NCI-H187 (cell line): ENCODE measurements at places on chromosomes 6 and 20.

GRCh38 chr6:118917546-118918328, 17.2 kb downstream of the MCM9 start:
- no peak for DNase-seq

DNA sequence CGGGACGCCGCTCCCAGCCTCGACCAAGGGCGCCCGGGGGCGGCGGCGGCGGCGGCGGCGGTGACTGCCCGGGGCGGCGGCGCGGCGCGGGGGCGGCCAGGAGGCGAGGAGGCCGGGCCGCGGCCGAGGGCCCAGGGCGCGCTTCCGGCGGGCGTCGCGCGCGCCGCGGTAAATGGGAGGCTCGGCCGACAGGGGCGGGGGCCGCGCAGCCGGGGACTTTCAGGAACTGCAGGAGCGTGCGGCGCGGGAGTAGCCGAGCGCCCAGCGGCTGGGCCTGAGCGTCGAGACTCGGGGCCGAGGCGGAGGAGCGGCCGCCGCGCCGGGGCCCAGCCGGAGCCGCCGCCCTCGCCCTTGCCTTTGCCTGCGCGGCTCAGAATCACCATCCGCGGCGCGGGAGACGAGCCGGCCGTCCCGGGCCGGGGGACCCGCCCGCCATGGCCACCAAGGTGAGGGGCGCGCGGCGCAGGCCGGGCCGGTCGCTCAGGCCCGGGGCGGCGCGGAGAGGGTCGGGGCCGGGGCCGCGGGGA, at the start of gene SNX9:
Gene SNX9 (plus strand): TSS at position 246 of the 527 bp plus-strand sequence. CDS start 189 bp downstream, at position 435.
- peak; percentile 41 for DNase-seq

DNA sequence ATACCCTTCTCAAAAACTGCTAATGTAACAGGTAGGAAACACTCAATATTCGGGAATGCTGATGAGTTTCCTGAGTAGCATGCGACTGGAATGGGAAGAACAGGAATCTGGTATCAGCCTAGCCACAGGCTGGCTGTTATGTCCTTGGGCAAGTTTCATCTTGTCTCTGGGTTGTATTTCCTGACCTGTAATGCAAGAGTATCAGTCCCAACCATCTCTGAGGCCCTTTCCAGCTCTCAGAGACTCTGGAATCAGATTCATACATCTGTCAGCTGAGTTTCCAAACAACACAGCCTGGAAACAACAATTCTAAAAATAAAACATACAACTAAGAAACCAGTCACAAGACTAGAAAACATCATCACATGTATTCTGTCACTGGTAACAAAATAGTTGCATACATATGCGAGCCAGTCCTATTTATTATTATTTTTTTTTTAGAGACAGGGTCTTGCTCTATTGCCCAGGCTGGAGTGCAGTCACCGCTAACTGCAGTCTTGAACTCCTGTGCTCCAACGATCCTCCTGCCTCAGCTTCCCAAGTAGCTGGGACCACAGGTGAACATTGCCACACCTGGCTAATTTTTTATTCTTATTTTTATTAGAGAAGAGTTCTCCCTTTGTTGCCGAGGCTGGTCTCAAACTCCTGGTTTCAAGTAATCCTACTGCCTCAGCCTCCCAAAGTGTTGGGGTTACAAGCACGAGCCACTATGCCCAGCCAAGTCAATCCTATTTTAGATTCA, 16.7 kb upstream of the TFAP2A start:
- no peak for DNase-seq

GRCh38 chr20:31712564-31713311, 9.9 kb downstream of the BCL2L1 start:
- no peak for DNase-seq

DNA sequence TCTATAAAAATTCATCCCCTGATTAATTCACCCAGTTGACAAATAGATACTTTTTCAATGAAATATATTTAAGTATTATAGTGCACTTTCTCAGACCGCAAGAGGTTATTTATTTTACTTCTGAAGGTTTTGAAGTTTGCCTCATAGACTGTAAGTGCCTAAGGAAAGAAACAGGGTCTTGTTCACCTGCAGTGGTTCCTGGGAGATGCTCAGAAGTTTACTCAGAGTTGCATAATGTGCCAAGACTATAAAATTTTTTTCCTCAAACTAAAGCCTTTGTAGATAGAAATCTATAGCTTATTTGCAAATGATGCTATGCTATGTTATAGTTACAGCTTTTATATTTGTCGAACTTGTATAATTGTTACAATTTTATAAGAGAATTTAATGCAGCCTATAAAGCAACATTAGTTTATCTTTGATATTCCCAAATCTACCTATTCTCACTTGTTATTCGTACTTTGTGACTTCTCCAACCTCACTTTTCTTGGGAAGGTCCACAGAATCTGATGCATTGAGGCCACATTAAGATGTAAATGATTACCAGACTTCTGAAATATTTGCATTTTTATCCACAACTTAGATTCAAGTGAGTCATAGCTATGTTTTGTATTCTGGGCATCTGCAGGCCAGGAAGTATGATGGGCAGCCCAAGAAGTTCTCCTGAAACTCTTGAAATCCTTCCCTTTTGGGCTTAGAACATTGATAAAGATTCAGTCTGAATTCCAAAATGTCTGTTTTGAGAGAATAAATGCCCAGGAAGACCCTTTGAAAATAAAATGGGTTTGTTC, 35.7 kb downstream of the KCNQ5 start:
- no peak for DNase-seq

- DNase-seq, result no peak
Observed at GRCh38 chr6:28407401-28407800, 7.9 kb upstream of the ZSCAN12 start.

- DNase-seq, result no peak
Observed at GRCh38 chr6:100023798-100024197, 29.8 kb upstream of the MCHR2 start.

GRCh38 chr6:47822856-47823554, 41.2 kb downstream of the OPN5 start:
- no peak for DNase-seq

- no peak for DNase-seq
Observed at GRCh38 chr6:26185004-26185403, 97.8 kb downstream of the HFE start.

DNA sequence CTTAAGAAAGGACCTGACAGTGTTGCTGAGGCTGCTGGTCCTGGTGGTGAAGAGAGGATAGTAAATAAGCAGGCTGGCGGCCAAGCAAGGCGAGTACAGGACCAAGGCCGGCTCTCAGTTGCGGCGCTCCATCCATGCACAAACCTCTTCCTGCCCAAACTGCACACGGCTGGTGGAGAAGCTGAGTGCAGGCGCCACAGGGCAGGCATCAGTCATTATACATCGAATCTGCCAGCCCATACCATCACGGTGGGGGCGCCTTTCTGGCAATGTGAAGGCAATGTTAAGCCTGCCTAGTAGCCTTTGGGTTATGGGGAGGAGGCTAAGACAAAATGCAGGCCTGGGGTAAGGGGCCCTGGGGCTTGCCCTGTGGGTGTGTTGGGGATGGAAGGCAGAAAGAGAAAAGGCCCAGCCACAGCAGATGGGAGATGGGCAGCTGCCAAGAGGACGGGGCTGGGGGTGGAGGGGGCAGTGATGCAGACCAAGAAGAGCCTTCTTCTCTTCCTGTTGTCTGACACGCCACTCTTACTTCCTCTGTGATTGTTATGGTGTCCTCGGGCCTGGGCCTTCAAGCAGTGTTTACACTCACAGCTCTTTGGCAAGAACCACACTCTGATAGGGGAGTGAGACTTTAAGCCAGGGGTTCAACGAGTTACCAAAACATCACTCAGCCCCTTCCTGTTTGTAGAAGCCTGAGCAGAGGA, 20.3 kb upstream of the KCNK16 start:
- peak; percentile 23 for DNase-seq

- DNase-seq, result no peak
Observed at GRCh38 chr6:47419621-47420020, 58.0 kb upstream of the CD2AP start.

- DNase-seq, result no peak
Observed at GRCh38 chr6:49457771-49458170, 5.3 kb downstream of the MMUT start.

DNA sequence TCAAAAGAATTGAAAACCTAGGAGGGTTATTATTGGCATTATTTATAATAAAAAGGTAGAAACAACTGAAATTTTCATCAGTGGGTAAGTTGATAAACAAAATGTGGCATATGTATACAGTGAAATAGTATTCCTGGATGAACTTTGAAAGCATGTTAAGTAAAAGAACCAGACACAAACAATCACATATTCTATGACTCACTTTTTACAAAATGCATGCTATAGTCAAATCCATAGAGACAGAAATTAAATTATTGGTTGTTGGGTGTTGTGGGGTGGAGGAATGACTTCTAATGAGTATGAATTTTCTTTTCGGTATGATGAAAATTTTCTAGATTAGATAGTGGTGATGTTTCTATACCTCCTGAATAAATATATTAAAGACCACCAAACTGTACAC, 94.6 kb downstream of the LRRC1 start:
- no peak for DNase-seq

DNA sequence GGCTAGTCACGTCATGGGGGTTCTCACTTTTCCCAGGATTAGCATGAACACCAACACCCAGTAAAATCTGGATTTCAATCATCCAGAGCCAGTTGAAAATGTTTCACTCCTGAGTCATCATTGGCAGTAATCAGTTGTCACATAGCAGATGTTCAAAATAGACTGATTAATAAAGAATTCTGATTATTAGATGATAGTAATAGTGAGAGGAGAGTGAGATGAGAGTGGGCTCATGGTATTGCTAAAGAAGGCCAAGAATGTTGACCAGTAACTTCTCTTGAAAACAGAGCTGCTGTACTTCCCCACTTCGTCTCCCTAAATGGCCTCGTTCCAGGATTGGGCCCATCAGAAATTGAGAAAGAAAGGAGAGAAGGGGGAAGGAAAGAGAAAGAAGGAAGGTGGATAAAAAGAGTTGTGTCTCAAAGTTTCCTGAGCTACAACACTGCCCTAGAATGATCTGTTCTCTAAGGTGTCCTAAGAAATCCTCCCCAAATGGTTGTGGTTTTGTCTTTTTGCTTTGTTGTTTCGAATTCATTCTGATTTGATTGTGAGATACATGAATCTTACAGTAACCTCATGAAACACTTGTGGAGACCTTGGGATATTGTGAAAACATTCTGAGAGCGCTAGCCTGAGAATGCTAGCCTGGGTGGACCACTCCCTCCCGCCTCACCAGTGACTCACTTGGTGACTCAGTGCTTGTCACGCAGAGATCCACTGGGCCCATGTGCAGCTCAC, 502.2 kb upstream of the JARID2 start:
- no peak for DNase-seq

GRCh38 chr6:150028799-150029198, 3.5 kb upstream of the RAET1L start:
- DNase-seq, result no peak

- DNase-seq, result no peak
Observed at GRCh38 chr6:11824986-11825385, 46.4 kb upstream of the ADTRP start.

- no peak for DNase-seq
Observed at GRCh38 chr6:21639316-21639715, 45.8 kb downstream of the SOX4 start.

DNA sequence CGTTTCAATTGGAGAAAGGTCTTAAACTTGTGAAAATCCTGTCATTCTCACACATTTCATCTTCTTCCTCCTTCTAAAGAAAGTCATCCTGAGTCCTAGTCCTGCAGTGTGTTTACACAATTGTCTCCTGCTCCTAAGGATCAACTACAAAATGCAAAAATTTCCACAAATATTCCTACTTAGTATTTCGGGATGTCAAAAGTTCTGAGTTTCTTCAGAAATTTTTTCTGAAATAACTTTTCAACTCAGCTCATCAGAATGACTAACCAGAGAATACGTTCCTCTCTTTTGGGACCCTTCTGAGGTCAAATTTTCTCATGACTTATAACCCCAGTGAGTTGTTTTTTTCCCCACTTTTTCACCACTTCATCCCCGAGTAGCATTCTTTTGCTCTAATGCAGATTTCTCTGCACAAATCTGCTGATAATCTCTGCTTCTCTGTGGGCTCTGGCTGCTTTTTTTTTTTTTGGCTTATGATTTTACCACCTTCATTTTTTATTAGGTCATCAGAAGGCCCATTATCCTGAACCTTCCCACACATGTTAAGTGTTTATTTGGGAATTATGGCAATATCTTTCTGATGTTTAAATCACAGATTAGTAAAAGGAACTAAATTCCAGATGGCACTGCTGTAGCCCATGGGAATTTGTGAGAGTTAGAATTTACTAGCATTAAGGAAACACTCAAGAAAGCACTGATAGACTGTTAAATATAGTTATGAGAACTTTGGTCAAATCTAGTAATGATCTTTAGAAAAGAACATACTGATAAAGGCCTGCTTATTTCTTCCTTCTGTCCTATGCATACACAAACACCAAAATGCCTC, 41.4 kb downstream of the MAP3K5 start:
- DNase-seq, result no peak

DNA sequence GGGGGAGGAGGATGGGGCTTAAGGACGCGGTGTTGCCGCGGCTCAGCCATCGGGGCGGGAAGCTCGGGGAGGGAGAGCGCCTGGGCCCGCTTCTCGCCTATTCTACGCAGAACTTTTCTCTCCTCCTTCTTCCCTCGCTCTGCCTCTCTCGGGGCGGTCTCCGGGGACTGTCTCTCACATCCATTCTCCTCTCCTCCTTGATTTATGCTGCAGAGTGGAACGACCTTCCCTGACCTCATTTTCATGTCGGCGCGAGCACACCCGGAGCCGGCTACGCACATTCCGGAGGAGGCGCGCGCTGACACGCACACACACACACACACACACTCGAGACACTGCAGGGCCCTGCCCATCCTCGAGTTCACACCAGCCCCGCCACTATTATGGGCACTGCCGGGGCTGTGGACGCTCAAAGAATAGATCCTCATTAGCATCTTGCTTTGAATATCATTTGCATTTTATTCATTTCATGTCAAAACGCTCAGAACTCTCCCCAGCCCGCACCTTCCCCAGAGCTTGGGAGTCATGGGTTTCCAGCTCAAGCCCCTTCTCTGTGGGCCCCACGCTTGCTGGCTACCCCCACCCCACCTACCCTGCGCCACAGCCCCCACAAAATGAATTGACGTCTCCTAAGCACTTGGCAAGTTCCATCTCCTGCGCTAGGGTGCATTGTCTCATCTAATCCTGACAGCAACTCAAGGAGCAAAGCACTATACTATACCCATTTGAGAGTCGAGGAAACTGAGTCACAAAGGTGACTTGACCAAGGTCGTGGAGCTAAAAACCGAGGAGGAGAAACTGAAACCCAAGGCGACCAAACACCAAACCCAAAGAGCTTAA, 36.8 kb downstream of the NCR2 start:
- no peak for DNase-seq

GRCh38 chr20:1225783-1226654, at the start of gene RAD21L1:
Gene RAD21L1, plus strand, starts transcription at chr20:1226044. Its CDS starts 2,410 bp downstream, at chr20:1228454.
- peak; percentile 61 for DNase-seq

GRCh38 chr6:4017058-4017739, 61.7 kb downstream of the FAM217A start:
- DNase-seq, result no peak
